ENCODE measurements at places on chromosomes 1 and 21. TPM values are rescaled to one million over a fixed set of nuclear protein-coding genes. Genes with fewer than 3 reads are reported as not detected.
A peak's percentile ranks its signal among the peaks of the same experiment; 100 is the strongest.

GRCh38 chr1:40802078-40802741 is 18.6 kb downstream of the KCNQ4 start:
- H3K4me1 ChIP-seq = peaks cover 46% of the 10 kb centered on the region
- no peaks in the 10 kb centered on the region for H3K36me3 ChIP-seq
- H3K4me3 ChIP-seq = no peak overlapping the region
- peak overlapping the region; percentile 21 for H3K27ac ChIP-seq
- peak; percentile 89 for DNase-seq
- H3K27me3 ChIP-seq = no peaks in the 10 kb centered on the region

DNA sequence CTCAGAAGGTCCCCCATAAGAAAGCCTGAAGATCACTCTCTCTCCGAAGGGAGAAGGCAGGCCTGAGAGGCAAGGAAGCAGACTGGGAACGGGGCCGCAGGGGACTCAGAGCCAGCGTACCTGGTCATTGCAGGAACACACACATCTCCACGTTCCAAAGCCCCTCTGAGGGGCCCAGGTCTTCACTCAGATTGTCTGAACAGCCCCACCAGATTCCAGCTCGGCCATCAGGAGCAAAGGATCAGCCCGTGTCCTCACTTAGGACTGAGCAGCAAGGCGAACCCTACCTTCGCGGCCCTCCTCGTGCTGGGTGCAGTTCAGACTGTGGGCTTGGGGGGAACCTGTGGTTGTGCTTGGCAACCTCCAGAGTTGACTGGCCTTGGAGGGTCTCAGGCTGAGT is 43.9 kb upstream of the SOX13 start:
- no peak overlapping the region for H3K4me3 ChIP-seq
- no peaks in the 10 kb centered on the region for H3K27me3 ChIP-seq
- no peak for DNase-seq
- no peak overlapping the region for H3K27ac ChIP-seq
- H3K36me3 ChIP-seq = no peaks in the 10 kb centered on the region

DNA sequence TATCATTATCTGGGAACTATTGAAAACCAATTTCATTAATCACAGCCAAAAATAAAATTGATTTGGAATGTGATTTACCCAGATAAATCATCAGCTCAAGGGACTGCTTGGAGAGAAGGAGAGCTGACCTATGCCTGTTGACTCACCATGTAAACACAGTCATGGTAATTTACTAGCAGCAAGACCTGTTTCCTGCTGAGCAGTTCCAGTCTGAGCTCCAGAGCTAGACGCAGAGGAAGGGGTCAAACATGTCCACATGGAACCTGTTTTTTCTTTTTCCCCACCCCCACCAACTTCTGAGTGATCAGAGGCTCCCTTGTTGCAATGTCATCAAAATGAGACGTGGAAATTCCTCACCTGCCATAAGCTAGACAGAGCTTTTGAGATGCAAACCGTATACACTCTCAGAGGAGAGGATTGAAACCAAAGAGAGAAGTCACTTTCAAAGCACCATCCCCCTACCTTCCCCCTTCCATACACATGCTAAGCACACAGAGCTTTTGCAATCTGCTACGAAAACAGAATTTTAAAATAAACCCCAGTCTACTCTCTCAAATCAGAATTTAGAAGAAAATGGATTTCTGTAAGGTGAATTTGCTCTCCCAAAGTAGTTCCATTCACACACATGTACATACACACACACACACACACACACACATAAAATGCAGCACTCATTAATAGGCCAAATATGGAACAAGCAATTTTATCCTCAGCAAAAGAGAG is 55.9 kb upstream of the PTGFRN start:
- peak; percentile 52 for DNase-seq
- peak overlapping the region; percentile 88 for H3K27ac ChIP-seq
- peaks cover 35% of the 10 kb centered on the region for H3K4me1 ChIP-seq
- H3K27me3 ChIP-seq = no peaks in the 10 kb centered on the region
- H3K4me3 ChIP-seq = no peak overlapping the region

DNA sequence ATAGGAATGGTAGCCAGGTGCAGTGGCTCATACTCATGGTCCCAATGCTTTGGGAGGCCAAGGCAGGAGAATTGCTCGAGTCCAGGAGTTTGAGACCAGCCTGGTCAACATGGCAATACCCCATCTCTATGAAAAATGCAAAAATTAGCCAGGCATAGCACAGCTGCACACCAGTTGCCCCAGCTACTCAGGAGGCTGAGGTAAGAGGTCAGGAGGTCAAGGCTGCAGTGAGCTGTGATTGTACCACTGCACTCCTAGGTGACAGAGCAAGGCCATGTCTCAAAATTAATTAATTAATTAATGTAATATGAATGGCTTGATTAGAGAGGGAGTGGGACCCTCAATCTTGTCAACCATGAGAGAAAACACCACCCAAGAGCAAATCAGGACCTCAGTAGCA is 198.7 kb upstream of the DUSP10 start:
- no peak overlapping the region for H3K4me3 ChIP-seq
- no peak for DNase-seq
- H3K36me3 ChIP-seq = no peaks in the 10 kb centered on the region
- H3K27ac ChIP-seq = no peak overlapping the region
- H3K27me3 ChIP-seq = no peaks in the 10 kb centered on the region

AXDND1 gene
- 3.6 TPM for total RNA-seq

DNA sequence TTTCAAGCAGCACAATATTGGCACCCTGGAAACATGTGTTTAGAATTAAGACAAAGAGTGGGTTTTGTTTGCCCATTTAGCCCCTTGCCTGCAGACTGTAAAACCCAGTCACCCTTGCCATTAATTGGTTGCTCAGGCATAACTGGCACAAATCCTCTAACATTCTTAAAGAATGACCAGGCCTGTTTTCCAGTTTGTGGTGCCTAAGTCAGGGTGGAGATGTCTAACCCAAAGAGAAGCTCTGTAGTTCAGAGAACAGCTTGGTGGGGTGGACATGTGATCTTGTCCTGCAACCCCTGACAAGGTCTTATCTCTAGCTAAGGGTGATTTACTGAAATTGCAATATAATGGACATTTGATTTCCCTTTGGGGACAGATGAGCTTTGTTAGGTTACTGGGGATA is 8.8 kb upstream of the ANGPTL7 start:
- no peaks in the 10 kb centered on the region for H3K4me1 ChIP-seq
- H3K27ac ChIP-seq = no peak overlapping the region
- H3K36me3 ChIP-seq = no peaks in the 10 kb centered on the region
- H3K27me3 ChIP-seq = no peaks in the 10 kb centered on the region

LRRIQ3 gene
- not detected for total RNA-seq

DNA sequence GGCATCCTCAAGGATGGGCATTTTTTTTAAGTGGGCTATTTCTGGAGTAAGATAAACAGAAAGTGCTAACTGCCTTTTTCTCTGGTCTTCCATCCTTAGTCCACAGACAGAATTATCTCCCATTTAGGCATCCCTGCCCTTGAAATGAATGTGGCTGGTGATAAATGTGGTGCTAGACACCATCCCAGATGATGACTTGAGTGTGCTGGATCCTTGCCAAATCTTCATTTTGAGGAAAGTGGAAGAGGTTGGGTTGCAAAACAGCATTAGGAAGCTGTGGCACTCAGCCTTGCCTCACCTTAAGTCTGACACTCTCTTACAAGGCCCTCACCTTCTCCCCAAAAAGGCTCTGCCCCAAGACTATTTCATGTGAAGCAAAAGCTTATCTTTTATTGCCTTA is 19.2 kb downstream of the MAB21L3 start:
- H3K27ac ChIP-seq = no peak overlapping the region
- no peaks in the 10 kb centered on the region for H3K27me3 ChIP-seq
- H3K4me1 ChIP-seq = no peaks in the 10 kb centered on the region
- no peak for DNase-seq

DNA sequence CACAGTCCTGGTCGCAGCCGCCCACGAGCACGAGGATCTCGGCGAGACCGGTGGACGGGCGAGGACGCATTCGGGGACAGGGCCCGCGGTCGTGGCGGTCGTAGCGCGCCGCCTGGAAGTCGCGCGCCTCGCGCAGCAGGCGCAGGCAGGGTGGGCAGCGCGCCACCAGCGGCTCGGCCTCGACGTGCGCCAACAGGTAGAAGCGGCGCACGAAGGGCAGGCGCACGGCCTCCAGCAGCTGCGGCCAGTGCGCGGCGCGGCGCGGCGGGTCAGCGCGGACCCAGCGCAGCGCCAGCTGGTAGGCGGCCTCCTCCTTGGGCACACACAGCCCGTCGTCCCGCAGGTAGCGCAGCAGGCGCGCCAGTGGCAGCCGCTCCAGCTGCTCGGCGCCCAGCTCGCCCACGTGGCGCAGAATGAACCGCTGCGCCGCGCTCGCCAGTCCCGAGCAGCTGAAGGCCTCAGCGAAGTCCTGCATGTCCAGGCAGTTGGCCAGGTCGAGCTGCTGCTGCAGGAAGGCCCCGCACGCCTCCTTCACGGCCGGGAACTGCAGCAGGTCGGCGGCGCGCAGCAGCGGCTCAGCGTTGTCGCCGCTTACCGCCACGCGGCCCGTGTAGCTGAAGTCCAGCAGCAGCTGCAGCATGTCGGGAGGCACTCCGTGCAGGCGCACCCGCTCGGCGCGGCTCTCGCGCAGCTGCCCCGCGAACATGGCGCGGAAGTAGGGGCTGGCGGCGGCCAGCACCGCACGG is 573 bp downstream of the KLHL21 start:
- peaks cover 55% of the 10 kb centered on the region for H3K4me1 ChIP-seq
- H3K36me3 ChIP-seq = no peaks in the 10 kb centered on the region
- DNase-seq = peak; percentile 76
- H3K4me3 ChIP-seq = peak overlapping the region; percentile 75
- H3K27me3 ChIP-seq = no peaks in the 10 kb centered on the region
- peak overlapping the region; percentile 86 for H3K27ac ChIP-seq

- H3K36me3 ChIP-seq = no peaks in the 10 kb centered on the region
- no peak for DNase-seq
- H3K4me1 ChIP-seq = no peaks in the 10 kb centered on the region
- no peak overlapping the region for H3K4me3 ChIP-seq
These were observed 93.0 kb downstream of the DISC1 start for GRCh38 chr1:231719485-231720183.

DNA sequence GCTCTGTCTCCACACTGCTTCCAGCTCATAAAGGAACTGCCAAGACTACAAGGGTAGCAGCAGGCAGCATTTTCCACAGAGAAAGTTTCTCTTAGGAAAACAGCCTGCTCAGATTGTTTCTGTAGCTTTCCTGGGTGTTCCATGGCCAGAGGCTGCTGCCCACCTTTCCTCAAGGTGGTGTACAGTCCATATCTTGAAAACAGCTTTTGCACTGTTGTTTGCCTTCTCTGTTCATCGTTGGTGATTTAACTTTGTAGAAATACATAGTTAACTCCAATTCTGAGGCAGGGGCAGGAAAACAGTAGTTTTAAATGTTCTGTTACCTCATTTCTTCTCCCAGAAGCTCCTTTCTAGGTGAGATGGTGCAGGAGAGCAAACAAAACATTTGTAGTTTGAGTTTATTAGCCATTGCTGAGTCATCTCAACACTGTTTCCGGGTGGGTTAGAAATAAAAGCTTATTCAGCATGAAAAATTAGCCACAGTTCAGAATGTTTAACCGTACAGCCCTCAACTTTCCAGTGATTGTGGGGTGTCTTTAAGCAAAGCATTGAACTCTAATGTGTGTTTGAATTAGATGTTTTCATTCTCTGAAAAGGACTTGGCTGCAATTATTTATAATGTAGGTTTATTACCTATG is 41.7 kb downstream of the DIP2A start:
- no peaks in the 10 kb centered on the region for H3K4me1 ChIP-seq
- no peak overlapping the region for H3K4me3 ChIP-seq
- H3K36me3 ChIP-seq = peaks cover 9% of the 10 kb centered on the region
- no peaks in the 10 kb centered on the region for H3K27me3 ChIP-seq

DNA sequence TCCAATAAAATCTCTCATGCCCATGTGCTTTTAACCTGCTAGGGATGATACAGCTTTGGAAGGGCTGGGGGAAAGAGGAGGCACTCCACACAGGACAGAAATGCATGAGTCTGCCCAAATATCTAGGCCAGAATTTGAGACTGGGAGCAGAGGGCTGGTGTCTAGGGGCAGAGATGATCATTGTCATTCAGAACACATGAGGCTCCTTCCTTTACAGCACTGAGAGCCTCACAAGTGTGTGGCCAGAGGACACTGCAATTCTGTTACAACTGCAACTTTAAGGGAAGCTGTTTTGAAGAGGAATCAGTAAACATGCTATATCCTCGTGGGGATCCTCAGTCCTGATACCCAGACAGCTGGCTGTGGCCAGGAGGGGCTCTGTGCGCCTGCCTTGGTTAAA is 541.3 kb downstream of the OMA1 start:
- no peaks in the 10 kb centered on the region for H3K27me3 ChIP-seq
- H3K4me1 ChIP-seq = no peaks in the 10 kb centered on the region
- no peak for DNase-seq
- no peak overlapping the region for H3K4me3 ChIP-seq

DNA sequence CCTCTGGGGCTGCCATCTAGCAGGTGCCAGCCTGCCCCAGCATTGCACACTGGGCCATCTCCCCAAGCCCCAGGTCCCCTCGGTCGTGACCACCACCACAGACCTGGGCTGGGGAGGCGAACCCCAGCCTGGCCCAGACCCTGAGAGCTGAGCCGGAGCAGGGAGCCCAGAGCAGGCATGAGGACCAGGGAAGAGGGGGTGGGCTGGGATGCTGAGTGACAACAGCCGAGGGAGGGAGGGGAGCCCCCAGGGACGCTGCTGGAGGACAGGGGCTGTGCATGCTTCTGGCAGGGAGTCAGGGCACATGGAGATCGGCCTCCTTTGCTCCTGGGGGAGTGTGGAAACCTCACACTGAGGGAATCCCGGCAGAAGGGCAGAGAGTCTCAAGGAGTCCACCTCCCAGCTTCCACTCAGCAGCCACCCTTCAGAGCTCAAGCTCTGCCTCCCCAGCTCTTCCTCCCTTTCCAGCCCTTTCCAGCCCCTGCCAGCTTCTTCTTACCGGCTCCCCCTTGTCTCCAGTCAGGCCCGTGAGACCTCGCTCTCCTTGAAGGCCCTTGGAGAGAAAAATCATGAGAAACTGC is 23.7 kb upstream of the PEF1 start:
- H3K4me1 ChIP-seq = peaks cover 15% of the 10 kb centered on the region
- no peak overlapping the region for H3K4me3 ChIP-seq
- no peak overlapping the region for H3K27ac ChIP-seq

DNA sequence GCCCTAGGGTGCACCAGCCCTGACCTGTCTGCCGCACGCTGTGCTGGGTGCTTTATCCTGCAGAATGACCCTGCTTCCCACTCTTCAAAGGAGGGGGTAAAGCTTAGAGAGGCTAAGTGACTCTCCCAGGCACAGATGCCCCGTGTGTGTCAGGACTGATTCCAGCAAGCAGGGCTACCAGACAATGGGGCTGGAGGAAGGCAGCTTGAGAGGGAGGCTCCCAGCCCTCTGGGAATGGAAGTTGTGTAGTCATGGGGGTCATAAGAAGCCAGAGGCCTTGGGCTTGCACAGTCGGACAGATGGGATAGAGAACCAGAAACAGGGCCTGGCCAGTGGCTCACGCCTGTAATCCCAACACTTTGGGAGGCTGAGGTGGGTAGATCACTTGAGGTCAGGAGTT is 94.1 kb upstream of the KLHDC7A start:
- H3K27ac ChIP-seq = no peak overlapping the region
- no peaks in the 10 kb centered on the region for H3K4me1 ChIP-seq
- no peaks in the 10 kb centered on the region for H3K27me3 ChIP-seq
- H3K36me3 ChIP-seq = no peaks in the 10 kb centered on the region
- no peak for DNase-seq

All from body of pancreas (tissue), 4 donors.